ENCODE measurements at places on chromosomes 4 and X.

- DNase-seq = peak; percentile 32
Observed at GRCh38 chrX:45435481-45435880, 234.8 kb upstream of the DIPK2B start.

DNA sequence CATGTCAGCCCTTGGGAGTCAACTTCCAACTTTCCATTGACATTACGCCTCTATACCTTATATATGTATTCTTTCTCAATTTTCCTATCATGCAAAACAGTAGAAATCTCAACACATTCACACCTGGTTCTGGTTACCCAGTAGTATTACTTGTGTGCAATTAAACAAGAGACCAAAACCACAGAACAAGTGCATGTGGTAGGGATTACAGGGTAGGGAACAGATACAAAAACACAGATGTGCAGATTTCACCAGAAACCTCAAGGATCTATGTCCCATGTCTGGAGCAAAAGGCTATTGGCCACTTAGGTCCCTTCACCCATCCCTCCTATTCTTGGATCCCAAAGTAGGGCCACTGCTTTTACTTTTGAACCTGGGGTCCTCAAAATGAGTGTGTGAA lies 143.6 kb upstream of the ZCCHC13 start:
- no peak for DNase-seq

- no peak for DNase-seq
Observed at GRCh38 chr4:54229631-54230483, 764 bp downstream of the PDGFRA start.

DNA sequence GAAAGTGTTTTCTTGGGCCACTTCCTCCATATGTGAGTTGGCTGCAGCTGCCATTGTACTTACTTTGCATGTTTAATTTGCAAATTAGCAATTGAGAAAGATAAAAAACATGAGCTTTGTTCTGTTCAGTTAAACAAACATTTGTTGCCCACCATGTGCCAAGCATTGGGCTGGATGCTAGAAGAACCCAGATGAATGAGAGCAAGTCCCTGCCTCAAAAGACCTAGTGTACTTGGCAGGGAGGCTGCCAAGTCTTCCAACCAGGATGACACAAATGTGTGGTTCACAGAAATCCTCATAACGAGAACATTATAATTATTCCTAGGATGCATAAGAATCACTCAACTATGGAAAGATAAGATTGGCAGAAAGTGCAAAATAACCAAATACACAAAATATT lies 66.7 kb downstream of the GPM6A start:
- no peak for DNase-seq

- DNase-seq = no peak
Observed at GRCh38 chrX:54675762-54676161, 122.3 kb downstream of the ITIH6 start.

DNA sequence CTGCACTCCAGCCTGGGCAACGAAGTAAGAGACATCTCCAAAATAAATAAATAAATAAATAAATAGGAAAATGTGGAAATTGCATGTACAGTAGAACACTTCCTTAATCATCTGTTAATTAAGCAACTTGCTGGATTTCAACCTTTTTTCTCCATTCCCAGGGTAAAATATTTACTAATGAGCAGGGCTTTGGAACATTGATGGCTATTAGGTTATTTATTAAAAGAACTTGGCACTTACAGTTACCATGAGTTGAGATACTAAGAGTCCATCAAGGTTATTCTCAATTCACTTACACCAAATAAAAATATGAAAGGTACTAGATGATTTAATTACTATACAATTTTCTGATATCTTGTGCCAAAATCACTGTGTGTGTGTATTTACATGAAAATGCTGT lies 607.1 kb downstream of the PCDH18 start:
- no peak for DNase-seq

- DNase-seq = no peak
Observed at GRCh38 chr4:24896977-24897376, 15.9 kb downstream of the CCDC149 start.

GRCh38 chr4:98966926-98967325 lies 28.6 kb upstream of the METAP1 start:
- DNase-seq = no peak

GRCh38 chr4:185456131-185456530 lies 15.4 kb downstream of the CCDC110 start:
- DNase-seq = no peak

DNA sequence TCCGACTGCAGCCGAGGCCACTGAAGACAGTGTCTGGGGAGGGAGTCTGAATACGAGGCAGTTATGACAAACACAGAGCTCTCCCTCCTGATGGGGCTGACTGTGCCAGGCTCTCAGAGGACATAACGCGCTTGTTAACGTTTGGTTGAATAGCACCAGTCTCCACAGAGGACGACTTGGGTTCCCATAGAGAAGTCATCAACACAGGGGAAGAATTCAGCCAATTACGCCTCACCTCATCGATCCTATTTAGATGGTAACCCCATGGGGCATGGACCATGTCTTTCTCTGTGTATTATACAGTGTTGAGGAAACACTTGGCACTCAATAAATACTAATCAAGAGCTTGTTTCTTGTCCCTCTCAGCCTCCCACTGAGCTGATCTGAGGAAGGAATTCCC lies 642.6 kb upstream of the LCORL start:
- no peak for DNase-seq

GRCh38 chr4:6008766-6009385 lies 9.4 kb downstream of the C4orf50 start:
- no peak for DNase-seq

DNA sequence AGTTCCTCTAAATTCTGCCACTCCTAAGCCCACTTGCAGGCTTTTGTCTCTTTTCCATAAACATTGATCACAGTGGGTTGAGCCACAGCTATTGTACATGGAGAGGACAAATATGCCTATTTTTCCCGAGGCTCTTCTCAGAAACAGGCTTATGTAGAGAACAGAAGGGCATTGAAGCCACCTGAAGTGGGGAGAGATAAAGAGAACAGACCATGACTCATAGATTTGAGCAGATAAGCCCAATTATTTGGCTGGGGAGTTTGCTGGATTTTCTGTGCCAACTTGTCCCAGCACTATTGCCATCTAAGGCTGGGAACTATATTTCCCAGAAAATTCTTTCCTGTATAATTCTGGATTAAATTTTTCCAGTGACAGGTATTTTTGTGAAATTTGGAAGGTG lies 446.1 kb upstream of the RPS6KA3 start:
- DNase-seq = no peak

GRCh38 chrX:103124284-103124683 lies 31.3 kb upstream of the NXF3 start:
- DNase-seq = no peak

DNA sequence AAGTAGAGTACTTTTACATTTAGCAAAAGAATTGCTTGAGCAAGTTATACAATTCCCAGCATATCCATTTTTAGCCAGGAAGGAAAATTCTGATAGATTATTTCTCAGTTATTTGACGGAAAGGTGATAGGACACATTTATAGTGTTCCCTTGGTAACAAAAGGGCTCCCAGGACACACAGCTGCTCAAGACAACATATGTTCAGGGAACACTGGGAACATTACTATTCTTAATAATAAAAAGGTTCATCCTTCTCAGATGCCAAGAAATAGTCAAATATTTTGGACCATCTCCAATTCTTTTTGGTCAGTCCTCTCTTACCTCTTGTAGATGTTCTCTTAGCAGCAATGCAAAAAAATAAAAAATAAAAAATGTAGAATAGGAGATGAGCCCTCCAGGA lies 66.8 kb upstream of the SMAD1 start:
- DNase-seq = no peak

DNA sequence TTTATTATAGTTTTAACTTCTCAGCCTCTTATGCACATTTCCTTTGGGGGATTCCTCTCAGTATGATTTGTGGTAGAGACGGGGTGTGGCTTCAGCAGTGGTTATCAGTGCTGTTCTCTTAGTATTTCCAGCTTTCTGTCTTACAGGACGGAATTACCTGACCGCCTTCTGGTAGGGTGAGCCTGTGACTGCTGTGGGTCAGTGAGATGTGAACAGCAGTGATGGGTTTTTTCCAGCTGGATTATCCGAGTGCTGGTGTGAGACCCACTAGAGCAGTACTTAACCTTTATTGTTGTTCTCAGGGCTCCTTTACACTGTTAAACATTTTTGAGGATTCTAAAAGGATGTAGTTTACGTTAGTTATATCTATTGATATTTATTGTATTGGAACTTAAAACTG lies 135.2 kb downstream of the SLIT2 start:
- no peak for DNase-seq

GRCh38 chr4:29829067-29829466 lies 891.1 kb upstream of the PCDH7 start:
- DNase-seq = no peak

GRCh38 chr4:39792529-39792928 lies 94.6 kb downstream of the UBE2K start:
- no peak for DNase-seq

DNA sequence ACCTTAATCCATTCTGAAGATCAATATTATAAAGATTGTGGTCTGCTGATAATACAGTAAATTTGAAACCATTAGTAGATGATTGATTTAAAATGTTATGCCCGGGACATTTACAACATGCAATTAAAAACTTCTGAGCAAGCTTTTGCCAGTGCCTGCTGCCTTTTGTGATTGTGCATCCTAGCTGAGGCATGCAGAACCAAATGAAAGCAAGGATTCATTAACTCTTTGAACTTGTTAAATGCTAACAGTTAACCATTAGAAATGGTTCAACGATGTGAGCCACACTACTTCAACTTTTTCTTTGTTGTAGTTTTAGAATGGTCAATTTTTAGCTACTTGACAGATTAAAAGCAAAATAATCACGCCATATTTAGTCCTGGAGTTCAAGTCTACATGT lies 51.1 kb downstream of the ZFP42 start:
- DNase-seq = no peak

DNA sequence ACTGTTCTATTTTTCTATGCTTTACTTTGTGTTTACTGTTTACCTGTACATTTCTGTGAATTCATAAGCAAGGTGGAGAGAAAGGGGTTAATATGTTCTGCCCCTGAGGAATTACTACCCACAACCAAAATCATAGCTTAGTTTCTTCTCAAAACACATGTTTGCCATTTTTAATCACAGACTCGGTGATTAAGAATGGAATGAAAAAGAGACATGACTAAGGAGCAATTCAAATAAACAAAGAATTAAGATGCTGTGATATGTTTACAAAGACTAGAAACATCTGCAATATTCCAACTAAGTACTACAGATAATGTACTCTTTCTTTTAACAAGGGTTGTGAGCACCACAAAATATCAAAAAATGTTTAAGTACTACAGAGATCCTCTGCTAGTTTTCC lies 11.7 kb upstream of the FAT4 start:
- DNase-seq = peak; percentile 67

DNA sequence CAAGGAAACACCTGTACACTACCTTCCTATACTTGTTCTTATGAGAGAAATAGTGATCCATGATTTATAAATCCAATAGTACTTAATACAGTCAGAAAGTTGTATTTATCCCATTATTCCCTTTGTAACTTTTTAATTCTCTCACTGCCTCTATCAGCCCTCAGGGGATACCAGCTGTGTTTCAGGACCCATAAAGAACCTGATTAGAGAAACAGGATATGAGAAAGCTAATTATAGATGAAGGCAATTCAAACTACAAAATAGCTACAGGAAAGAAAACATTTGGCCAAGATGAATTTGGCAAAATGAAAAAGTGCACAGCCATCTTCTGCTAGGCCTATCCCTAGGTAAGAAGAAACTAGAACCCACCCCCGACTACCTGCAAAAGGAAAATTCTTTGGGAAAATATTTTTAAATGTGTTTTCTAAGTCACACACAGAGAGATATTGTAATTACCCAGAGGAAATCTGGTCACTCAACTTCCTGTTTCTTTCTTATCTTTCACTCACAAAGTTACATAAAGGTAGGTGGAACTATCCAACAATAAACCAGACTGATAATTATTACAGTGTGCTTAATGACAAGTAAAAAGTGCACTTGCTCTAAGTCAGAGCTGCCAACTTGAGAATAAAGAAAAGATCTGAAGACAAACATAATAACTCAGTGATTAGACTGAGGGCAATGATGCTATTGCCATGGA lies 836.5 kb upstream of the HTR2C start:
- DNase-seq = no peak

GRCh38 chr4:40564004-40564403 lies 65.7 kb downstream of the RBM47 start:
- DNase-seq = peak; percentile 27

- DNase-seq = peak; percentile 56
Observed at GRCh38 chr4:138749303-138749702, 266.3 kb upstream of the NOCT start.

- DNase-seq = peak; percentile 4
Observed at GRCh38 chr4:4673070-4673469, 131.2 kb upstream of the STX18 start.

- DNase-seq = no peak
Observed at GRCh38 chr4:159018062-159018629, 84.7 kb upstream of the RAPGEF2 start.

DNA sequence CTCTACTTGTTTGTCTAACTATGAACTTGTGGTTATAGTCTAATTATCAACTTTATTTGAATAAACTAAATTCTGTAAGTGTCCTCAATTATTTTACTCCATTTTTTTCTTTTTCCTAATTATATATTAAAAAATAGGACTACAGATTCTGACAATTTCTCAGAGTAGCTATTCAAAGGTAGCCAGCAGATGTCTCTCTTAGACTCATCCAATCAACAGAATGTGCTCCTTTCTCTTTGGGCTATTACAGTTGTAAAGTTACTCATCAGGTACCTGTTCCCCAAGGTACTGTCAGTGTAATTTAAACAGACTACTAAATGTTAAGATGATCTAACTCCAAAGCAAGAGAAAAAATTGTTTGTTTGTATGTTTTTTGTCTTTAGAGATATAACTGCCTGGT lies 248.6 kb downstream of the PCDH18 start:
- peak; percentile 35 for DNase-seq

DNA sequence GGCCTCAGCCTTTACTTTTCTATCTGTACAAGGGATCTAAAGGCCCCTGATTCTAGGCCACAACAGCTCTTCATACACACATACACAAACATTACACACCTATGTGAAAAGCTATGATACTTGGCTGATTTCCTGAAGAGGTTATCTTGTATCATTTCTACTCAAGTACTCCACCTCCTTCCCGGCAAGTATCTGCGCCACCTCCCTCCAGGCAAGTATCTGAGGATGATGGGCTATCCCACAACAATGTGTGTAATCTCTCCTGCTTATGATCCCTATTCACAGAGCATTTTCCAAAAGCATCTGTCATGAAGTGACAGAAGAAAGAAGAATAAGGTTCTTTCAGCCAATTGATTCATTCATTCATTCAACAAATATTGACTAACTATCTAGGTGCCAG lies 36.8 kb downstream of the AFAP1 start:
- DNase-seq = no peak

DNA sequence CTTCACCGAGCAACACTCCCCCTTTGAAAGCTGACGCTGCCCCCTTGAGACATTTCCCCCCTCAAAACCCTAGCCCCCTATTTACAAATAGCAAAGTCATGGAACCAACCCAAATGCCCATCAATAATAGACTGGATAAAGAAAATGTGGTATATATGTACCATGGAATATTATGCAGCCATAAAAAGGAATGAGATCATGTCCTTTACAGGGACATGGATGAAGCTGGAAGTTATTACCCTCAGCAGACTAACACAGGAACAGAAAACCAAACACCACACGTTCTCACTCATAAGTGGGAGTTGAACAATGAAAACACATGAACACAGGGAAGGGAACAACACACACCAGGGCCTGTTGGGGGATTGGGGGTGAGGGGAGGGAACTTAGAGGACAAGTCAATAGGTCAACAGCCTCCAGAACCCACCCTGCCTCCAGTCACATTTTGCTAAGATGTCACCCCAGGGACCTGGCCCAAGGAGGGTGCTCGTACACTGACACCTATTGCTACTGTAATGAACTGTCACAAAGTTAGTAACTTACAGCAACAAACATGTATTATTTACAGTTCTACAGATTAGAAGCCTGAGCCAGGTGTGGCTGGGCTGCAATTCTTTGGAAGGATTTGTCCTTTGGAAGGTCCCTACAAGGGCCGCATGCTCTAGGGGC lies 20.6 kb downstream of the SCD5 start:
- no peak for DNase-seq
